ENCODE measurements at places on chromosomes 1 and 21.

GRCh38 chr1:10868599-10868965, 72.1 kb upstream of the CASZ1 start:
- no peak for DNase-seq

GRCh38 chr1:21242846-21243245, 47.4 kb downstream of the ECE1 start:
- no peak for DNase-seq

DNA sequence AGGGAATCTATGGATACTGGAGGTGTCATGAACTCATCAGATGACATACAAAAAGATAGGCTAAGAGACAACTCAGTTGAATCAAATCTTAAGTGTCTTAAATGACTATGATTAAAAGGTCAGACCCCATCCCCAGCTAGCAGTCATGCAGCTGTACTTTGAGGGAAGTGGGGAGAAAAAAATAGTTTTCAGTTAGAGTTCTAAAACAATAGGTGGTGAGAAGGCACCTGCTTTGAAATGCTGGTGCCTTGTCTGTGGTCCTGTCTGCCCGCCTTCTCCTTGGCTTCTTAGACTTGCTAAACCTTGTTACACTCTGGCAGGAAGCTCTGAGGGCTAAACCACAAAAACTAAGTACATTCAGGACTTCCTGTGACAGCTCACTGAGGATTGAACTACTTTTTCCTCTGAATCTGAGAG, 15.3 kb downstream of the CD2 start:
- no peak for DNase-seq

- DNase-seq: no peak
Measured at GRCh38 chr1:200889571-200889970, 5.1 kb upstream of the INAVA start.

- no peak for DNase-seq
Measured at GRCh38 chr21:29053011-29053553, 20.4 kb downstream of the CCT8 start.

DNA sequence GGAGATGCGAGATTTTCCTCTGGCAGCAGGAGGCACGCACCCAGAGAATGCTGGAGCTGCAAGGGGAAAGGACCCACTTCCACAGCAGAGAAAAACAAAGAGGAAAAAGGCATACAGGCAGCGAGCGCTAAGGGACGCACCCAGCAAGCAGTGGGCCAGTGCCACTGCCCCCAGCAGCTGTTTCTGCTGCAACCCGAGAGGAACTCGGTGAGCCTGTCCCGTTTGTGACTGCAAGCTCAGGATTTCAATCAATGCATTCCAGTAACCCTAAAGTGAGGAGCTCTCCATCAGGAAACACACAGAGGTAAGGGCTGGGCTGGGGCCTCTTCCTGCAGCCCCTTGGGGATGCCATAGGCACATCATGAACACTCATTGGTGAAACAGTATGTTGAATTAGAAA, 58.7 kb downstream of the ACP6 start:
- DNase-seq: no peak

DNA sequence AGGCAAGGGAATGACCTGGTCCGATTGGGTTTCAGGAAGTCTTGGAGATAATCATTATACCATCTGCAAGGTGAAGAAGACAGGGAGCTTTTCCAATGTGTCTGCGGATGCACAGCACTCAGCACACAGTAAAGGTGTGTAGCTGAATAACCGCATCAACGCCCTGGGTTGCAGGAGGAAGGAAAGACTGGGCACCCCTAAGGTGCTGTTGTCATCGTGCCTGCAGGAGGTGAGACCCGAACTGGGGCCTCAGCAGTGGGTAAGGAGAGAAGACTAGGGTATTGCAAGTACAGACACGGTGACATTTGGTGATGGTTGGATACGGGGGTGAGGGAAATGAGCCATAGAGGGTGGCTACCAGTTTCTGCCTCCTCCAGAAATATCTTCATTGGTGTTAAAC, 1.1 kb upstream of the TRIM62 start:
- DNase-seq: no peak

GRCh38 chr1:230746617-230747016, 571 bp upstream of the CAPN9 start:
- no peak for DNase-seq

GRCh38 chr1:176876966-176877515, 287.5 kb downstream of the ASTN1 start:
- DNase-seq: no peak

DNA sequence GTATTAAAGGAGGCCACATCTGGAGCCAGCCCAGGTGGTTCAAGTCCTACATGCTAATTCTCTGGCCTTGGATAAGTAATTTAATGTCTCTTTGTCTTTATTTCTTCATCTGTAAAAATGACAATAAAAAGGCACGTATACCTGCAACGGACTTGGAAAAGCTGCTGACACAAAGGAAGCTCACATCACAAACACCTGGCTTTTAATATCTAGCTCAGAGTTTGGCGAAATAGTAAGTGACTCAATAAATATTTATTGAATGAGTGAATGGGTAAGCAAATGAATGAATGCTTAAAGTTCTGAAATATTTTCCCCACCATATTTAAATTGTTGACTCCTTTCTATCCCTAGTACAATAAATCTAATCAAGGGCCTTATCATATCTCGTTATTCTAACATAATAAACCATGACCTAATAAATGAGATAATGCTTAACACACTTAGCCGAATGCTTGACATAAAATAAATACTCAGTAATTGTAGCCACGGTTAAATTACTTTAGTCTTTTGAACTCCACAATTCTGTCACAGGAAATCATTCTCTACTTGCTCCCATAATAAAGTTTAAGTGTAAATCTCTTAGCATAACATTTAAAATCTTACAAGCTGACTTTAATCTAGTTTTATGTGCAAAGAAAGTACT, 74.7 kb upstream of the PALMD start:
- DNase-seq: no peak

DNA sequence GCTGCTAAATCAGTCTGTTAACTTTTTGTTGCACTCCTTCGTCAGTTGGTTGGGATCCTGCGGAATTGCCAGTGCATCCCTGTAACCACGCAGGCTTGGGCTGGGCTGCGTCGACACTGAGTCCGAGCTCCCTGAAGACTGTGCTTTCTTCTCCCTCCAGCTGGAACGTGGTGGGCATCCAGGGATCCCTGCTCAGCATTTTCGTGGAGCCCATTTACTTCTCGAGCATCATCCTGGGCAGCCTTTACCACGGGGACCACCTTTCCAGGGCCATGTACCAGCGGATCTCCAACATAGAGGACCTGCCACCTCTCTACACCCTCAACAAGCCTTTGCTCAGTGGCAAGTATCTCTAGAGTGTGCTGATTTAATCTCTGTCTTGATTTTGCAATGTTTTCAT, 83.3 kb downstream of the POFUT2 start:
- no peak for DNase-seq

DNA sequence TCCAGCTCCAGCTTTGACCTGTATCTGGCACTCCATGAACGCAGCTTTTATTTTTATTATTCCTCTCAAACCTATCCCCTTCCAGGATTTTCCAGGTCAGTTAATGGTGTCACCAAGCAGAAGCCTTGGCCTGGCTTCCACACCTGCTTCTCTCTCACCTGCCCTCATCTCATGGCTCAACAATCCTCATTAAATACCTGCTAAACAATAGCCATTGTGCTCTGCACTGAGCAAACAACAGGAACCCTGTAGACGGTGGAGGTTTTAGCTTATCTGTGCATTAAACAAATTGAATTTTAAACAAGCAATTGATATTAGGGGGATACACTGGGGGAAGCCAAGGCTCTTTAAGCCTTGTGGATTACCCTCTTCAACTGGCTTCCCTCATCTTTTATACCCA, 15.3 kb downstream of the PYCR2 start:
- DNase-seq: no peak

GRCh38 chr1:19679691-19680090, 15.0 kb downstream of the HTR6 start:
- DNase-seq: no peak

DNA sequence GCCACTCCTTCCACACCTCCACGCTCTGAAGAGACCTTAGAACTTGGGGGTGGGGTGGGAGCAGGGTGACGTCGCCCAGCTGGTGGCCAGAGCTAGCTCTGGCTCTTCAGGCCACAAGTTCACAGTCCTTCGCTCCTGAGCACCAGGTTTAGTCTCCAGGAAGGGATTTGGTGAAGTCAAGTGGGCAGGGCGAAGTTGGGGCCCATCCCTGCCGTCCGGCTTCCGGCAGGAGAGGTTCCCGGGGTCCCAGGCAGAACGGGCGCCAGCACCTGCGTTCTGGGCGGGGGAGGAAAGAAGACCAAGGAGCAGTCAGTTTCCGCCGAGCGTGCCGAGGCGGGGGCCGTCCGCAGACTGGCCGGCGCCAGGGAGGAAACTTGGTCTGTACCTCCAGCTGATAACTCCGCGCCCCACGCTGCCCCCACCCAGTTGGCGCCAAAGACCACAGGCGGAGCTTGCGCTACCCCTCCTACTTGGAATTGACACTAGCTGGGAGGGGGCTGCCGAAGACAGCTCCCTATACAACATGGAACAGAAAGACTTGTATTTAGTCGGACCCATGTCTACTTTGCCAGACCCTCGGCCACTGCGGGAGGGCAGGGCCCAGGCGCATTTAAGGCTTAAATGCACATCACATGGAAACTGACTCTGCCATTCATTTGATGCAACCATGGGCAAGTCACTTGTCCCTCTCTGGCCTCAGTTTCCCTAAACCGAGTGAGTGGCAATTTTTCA, 995 bp downstream of the ID3 start:
- DNase-seq: no peak

- DNase-seq: no peak
Measured at GRCh38 chr1:199046618-199047017, 407.8 kb downstream of the PTPRC start.

GRCh38 chr1:221961532-221962292, 219.8 kb upstream of the DUSP10 start:
- DNase-seq: peak; percentile 53

DNA sequence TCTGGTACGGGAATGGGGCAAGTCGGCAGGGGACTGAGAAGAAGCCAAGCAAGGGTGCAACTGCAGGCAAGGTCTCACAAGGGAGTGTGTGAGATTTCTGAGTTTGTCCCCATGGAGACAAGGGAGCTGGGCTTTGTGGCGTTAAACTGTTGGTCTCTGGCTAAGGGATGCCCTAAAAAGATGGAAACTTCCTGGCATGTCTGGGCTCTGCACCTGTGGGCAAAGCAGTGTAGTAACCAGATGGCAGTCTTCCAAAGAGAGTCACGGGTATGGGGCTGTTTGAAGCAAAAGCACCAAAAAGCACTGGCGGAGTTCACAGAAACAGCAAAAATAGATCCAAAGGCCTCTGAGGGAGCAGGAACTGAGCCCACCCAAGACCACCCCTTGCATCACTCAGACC, 104.8 kb upstream of the SLC44A3 start:
- no peak for DNase-seq

- no peak for DNase-seq
Measured at GRCh38 chr1:69148731-69149130, 419.0 kb upstream of the LRRC7 start.

DNA sequence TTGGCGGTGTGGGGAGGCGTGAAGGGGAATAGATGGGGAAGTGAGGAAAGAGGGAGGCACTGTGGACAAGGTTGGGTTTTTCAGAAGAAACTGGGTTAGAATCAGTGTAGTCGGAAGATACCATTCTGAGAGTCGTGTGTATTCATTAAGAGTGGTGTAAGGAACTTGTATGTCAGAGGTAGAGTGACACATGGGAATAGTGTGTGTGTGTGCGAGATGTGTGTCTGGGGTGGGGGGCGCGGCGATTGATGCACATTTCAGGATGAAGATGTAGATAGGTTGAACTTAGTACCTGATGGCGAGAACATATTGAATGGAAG, 878 bp downstream of the SMG7 start:
- DNase-seq: no peak

DNA sequence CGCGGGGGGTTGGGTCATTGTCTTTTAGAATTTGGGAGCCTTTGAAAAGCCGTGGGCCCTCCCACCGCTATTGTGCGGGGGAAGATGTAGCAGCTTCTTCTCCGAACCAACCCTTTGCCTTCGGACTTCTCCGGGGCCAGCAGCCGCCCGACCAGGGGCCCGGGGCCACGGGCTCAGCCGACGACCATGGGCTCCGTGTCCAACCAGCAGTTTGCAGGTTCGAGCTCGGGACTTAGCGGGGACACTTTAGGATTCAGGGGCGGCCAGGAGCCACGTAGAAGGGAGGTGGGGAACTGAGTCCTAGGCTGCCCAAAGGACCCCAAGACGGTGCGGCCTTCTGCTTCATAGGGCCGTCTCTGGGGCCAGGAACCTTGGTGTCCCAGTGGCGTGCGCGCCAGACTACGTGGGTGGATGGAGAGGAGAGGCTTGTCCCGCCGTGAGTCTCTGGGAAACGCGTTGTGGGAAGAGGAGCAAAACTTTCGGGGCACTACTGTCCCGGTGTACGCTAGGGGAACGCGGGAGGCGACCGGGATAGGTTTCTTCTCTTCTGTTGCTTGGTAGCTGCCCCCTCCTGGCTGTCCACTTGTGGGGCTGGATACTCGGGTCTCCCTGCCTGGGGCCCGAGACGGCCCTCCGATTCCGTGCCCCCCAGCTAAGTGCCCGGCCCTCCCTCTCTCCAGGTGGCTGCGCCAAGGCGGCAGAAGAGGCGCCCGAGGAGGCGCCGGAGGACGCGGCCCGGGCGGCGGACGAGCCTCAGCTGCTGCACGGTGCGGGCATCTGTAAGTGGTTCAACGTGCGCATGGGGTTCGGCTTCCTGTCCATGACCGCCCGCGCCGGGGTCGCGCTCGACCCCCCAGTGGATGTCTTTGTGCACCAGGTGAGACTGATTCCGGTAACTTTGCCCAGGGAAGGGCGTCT, at the start of gene LIN28A:
LIN28A (plus strand) TSS at position 112 of the 918 bp plus-strand sequence; CDS start at position 187, 75 bp downstream.
- DNase-seq: no peak

GRCh38 chr1:24886241-24886640, 43.8 kb downstream of the RUNX3 start:
- DNase-seq: no peak

DNA sequence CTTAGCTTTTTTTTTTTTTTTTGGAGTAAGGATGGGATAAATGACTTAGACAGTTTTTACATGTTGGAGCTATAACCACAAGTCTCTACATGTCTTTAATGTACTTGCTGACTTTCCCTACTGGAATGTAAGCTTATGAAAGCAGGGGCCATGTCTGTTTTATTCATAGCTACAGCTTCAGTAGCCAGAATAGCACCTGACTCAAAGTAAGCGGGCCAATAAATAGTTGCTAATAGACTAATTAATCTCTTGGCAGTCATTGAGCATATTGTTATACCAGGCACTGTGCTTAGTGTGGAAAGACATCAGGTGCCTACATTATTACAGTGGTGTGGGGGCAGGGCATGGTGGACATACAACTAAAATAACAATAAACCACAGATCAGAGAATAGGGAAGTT, 84.4 kb upstream of the HOOK1 start:
- DNase-seq: no peak

- no peak for DNase-seq
Measured at GRCh38 chr1:113014508-113014907, 58.5 kb upstream of the LRIG2 start.

DNA sequence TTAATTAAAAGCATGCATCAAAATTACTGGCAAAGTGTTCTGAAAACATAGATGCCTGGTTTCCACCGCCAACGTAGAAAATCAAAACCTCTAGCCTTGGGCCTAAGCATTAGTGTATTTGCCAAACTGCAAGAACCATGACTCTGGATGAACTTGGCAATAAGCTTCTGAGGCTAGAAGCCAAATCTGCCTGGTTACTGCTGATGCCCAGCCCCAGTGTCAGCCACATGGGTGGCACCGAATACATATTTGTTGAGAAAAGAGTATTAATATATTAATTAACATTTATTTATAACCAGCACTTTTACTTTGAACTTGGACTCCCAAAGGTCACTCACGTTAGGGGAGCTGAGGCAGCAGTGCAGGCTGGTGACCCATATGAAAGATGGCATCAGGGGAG, 140.6 kb upstream of the HMGB4 start:
- no peak for DNase-seq

- DNase-seq: no peak
Measured at GRCh38 chr1:198024782-198025181, 107.6 kb downstream of the LHX9 start.

Measured in HS-5 (cell line).